ENCODE measurements at places on chromosomes 16 and 17.
A peak's percentile ranks its signal among the peaks of the same experiment; 100 is the strongest.

DNA sequence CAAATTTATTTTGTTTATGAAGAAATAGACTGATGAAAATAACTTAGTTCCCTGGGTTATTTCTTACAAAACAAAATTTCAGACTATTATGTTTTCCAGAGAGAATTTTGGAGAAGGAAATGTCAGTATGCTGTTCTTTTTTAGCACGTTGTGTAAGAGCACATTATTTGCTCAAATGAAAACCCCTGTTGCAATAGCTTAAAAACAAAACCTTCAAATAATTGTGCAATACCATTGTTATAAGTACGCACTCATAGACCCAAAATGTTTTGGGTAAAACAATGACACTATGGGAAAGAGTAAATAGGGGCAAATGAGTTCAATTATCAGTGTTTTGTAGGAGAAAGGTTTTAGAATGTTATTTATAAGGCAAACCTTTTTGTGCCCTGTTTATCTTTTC is 18.2 kb downstream of the VMP1 start:
- DNase-seq: no peak

DNA sequence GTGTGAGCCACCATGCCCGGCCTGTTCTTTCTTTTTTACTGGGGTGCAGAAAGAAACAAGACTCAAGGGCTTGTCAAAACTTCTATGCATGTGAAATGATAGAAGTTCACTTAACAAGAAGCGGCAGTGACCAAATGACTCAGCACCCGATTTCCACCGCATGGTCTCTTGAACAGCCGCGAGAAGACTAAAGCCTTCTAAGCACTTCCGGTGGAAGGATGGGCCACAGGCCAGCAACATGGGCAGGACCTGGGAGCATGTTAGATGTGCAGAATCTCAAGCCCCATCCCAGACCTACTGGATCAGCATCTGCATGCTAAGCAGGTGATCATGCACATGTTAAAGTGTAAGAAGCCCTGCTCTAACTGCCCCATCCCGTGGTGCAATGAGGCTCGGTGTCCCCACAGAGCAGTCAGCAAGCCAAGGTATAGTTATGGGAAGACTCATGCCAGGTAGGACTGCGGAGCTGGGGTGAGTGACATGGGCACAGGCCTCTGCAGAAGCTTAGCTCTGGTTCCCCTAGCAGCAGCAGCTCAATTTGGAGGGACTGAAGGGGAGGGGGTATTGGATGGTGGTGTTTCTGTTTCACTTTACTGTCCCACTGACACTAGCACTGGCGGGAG is 88.5 kb upstream of the HNF1B start:
- no peak for DNase-seq

GRCh38 chr17:82648742-82649331 is 593 bp upstream of the WDR45B start:
- DNase-seq: peak; percentile 15

DNA sequence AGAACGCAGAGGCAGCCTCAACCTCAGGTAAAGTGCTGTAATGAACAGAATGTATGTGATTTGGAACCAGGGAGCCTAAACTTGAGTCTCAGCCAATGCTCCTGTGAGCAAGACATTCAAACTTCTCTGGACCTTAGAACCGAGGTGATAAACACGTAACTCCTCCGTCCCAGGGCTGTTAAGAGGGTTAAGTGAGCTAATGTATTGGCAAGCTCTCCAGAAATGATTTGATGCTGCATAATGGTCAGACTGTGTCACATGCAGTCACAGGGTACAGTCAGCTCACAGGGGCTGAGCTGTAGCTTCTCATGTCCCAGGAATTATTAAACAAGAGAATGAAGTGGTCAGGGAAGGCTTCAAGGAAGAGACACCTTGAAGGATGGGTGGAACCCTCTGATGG is 10.0 kb upstream of the SLC4A1 start:
- no peak for DNase-seq

- DNase-seq: no peak
Measured at GRCh38 chr16:31064882-31065461, 9.1 kb downstream of the ZNF668 start.

GRCh38 chr17:56700919-56701420 is 107.5 kb downstream of the NOG start:
- DNase-seq: no peak

DNA sequence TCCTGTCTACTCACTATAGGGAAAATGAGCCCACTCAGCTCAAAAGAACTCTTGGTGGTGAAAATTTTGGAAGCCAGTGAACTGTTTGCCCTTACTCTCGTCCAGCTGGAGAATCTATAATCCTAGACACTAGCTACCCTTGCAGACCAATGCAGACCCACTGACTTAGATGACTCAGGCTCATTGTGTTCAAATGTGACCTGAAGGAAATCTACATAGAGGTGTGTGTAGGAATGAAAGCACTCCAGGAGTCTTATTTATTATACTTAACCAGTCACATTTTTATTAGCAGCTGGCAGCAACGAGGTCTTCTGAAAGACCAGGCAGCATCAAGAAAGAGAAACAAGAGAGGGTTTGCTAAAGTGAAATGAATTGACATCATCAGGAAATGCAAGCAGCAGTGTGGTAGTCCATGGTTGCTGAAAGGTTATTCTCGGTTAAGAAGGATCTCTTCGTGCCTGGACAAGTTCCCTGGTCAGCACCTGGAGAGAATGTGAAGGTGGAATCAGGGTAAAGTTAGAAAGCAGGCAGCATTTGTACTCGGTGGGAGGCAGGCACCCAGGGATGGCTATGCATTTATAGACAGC is 1.4 kb downstream of the KRTAP29-1 start:
- DNase-seq: no peak

DNA sequence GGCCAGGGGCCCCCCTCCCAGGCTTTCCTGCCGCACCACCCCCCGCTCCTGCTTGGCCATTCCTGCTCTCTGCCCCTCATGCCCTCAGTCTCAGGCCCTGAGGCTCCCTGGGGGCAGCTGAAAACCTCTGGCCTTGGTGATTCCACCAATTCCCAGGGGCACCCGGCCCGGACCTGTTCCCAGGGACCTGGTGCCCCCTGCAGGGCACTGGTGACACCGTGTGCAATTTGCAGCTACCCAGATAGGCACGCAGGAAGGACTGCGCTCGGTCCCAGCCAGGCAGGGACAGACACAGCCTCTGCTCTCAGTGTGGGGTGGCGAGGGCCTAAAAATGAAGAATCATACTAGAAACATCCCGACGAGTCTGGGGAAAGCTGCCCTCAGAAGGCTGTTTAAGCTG is 13.4 kb downstream of the WFDC1 start:
- no peak for DNase-seq

DNA sequence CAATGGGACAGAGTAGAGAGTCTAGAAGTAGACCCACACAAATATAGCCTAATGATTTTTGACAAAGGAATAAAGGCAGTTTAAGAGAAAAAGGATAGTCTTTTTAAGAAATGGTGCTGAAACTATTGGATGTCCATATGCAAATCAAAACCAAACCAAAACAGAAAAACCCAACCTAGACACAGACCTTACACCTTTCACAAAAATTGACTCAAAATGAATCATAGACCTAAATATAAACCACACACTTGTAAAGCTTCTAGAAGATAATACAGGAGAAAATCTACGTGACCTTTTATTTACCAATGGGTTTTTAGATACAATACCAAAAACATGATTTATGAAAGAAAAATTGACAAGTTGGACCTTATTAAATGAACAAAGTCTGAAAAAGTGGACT is 66.4 kb upstream of the MPHOSPH6 start:
- no peak for DNase-seq

- no peak for DNase-seq
Measured at GRCh38 chr17:48970865-48971687, 2.7 kb upstream of the GIP start.

DNA sequence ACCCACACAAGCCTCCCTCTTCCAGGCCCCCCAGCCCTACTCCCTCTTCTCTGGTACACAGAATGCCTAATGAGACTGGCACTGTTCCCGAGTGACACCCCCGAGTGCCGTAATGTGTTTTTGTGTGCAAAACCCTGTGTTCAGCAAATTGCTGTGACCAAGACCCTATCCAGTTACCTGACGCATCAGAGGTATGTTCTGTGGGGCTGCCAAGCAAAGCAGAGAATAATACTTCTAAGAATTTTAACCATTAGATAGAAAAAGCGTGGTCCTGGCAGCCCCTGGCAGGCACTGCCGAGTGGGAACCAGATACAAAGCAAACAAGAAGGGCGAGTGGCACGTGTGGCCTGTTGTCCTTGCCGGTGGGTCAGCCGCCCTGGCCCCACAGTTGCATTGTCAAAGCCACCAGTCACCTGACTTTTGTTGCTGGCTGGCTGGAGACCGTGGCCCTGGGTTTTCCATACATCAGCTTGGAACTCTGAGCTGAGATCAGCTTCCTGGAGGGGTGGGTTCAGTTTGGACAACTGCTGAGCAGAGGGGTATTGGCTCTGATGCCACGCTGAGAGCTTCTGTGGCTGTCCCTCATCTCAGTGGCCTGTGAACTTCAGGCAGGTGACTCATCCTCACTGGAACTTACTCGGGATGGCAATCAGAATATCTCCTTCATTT is 69.1 kb upstream of the BRD7 start:
- DNase-seq: no peak

- no peak for DNase-seq
Measured at GRCh38 chr16:85624646-85625045, 11.5 kb downstream of the GSE1 start.

DNA sequence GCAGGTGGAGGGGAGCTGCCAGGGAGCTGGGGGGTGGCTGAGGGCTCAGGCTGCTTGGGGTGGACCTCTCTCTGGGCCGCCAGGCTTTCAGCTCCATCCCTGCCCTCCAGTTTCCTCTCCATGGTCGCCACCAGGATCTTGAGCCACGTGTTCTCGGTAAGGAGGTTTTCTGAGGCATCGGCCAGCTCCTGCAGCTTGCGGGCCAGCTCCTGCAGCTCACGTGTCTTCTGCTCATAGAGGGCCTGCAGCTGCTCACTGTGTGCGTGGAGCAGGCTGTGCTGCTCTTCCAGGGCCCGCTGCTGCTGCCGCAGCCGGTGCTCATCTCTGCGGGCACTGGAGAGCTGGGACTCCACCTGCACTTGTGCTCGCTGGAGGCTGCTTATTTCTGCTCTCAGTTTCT is 11.0 kb downstream of the SNN start:
- DNase-seq: no peak

DNA sequence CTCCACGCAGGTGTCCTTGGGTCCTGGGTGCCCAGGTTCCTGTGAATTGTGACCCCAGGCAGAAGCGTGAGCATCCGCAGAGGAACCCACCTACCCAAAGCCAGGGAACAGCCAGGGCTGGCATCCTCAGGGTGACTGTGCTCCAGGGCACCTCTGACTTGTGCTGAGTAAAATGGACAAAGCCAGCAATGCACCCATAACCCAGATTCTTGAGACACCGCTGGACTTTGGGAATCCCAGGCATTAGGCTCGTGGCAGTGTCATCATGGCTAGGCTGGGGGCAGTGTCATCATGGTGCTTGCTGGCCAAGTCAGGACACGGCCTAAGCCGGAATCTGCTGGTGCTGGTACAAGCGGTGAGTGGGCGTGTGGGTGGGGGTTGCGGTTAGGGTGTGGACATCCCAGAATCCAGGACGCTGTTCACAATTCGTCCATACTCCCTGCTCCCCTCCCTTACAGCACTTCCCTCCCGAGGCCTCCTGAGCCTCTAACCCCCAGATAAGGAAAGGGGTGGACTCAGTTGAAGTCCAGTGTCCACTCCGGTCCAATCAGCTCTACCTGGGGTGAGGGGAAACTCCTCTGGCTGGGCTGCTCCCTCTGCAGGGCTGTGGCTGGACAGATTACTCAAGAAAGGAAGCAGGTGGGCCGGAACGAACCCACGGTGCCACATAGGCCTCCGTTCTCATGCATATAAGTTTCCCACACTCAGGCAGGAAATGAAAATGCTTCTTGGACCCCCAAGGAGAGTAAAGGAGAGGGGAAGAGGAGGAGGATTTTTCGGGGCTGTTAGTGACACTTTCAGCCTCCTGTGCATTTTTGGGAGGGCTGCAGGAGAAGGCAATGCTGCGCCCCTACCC is 138.9 kb downstream of the SEC14L1 start:
- DNase-seq: no peak

- no peak for DNase-seq
Measured at GRCh38 chr16:77171745-77172635, 19.0 kb upstream of the MON1B start.

- no peak for DNase-seq
Measured at GRCh38 chr16:1306334-1306733, 3.1 kb upstream of the UBE2I start.

- DNase-seq: no peak
Measured at GRCh38 chr16:1010251-1010650, 28.7 kb downstream of the SOX8 start.

DNA sequence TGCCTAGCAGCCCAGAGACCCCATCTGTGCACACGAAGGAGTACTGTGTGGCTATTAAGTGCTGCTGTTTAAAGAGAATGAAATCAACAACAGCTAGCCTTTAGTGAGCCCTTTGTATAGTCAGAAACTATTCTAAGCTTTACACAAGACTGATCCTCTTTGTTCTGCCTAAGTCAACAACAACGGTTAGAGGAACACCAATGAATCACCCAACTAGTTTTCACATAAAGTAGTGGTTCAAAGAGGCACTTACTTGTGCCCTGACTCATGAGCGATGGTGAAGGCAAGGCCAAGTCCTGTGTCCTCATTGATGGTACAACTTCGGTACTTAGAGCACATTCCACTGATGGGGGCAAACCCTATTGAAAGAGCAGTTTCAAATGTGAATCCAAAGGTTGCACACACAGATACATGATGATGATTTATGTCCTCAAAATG is 75.8 kb downstream of the ADAMTS18 start:
- no peak for DNase-seq

- no peak for DNase-seq
Measured at GRCh38 chr17:36188891-36189306, 7.7 kb downstream of the CCL3L1 start.

DNA sequence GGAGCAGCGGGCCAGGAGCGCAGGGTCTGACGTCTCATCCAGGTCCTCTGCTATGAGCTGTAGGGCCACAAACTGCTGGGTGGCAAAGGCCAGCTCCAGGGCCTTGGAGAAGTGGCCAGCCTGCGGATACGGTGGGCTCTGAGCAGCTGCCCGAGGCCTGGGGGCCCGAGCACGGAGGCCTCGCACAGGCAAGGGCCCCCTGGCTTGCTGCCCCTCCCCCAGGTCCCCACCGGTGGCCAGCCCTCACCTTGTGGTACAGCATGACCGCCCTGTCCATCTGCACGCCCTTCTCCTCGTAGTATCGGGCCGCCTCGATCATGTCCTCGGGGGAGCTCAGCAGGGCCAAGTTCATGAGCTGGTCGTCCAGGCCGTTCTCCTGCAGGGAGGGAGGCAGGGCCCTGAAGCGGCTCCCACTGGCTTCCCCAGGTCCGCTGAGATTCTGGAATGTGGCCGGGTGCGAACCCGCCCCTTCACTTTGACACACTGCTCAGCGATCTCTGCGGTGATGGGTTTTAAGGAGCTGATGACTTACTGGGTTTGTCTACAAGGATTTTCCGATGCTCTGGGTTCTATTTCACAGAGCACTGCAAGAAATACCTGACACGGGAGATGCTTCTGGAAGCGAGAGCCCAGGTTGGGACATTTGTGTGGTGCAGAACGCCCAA is 9.8 kb upstream of the TMEM204 start:
- DNase-seq: no peak

- no peak for DNase-seq
Measured at GRCh38 chr17:79985943-79986391, 49.7 kb downstream of the TBC1D16 start.
